ENCODE measurements at places on chromosomes 4 and X.

DNA sequence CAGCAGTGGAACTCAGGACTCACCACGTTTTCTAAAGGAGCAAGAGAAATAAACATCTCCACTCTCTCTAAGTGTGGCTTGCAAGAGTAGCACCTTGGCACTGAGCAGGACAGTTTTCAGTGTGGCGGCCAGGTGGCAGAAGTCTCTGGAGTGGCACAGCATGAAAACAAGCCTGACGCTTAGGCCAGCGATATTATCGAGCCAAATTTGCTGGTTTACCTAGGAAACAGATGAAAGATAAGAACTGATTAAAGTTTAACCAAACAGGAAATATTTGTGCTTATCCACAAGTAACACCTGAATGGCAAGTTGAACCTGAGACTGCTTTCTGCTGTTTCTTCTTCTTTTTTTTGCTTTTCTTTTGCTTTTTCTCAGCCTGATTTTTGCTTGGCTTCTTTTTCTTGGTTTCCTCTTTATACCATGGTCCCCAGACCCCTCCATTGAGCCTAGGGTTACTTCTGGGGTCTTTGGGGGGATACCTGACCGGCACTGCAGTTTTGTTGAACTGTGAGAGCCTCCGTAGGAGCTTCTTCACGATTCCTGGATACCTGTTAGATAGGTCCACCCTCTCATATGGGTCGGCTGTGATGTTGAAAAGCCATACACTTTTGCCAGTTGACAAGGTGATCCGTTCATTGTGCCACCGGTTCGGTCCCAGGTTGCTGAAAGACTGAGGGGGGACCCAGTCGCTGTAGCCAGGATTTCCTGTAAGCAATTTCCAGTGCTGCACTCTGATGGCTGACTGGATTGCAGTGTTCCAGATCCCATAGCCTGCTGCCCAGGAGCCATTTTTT, 77.3 kb downstream of the ARSJ start:
- no peak for DNase-seq

DNA sequence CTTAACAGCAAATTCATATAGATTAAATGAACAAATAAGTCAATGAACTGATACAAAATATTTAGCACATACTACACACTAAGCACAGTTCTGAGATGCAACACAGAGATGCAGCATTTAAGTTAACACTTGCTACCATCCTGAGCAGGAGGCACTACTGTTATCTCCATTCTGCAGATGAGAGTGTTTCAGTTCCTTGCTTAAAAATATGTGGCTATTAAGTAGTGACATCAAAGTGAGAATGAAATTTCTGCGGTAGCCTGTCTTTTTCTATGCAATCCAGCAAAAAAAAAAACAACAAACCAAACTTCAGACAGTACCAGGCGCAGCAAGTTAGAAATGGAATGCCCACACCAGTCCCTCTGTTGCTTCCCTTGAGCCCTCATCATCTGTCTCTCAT, 90.8 kb downstream of the SHISA3 start:
- no peak for DNase-seq

DNA sequence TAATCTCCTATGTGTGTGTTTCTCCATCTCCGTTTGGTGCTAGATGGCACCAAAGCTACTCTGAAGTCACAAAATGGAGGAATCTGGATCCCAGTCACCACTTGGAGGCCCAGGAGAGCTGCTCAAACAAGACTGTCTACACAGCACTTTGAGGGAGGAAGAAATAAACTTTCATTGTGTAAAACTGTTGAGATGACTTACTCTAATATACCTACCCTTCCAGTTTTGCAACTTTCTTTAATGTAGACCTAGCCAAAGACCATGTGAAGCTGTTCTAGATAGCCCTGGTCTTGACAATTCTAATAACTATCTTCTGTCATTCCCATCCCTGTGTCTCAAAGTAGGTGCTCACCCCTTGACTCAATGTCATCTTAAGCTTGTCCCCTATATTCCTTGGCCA, 52.8 kb upstream of the TAB3 start:
- DNase-seq: no peak

GRCh38 chr4:86294883-86295282, 65.0 kb downstream of the MAPK10 start:
- DNase-seq: no peak

GRCh38 chrX:69493766-69494165, 10.4 kb upstream of the NALF2 start:
- no peak for DNase-seq

DNA sequence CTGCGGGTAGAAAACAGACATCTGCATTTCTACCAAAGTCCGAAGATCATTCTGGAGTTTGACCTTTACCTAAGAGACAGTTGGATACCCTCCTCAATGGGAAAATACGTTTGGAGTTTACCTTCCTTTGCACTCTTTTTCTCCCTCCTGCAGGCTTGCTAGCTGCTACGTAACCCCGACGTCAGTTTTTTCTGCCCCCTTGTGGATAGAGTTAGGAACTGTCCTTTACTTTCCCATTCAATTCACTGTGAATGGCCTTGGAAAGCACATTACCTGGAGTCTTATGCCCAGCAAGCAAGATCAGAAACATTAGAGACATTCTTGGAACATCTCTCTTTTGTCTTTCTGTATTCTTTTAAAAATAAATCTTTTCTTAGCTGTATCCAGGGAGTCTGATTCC, 250.7 kb downstream of the NAP1L3 start:
- DNase-seq: peak; percentile 59

DNA sequence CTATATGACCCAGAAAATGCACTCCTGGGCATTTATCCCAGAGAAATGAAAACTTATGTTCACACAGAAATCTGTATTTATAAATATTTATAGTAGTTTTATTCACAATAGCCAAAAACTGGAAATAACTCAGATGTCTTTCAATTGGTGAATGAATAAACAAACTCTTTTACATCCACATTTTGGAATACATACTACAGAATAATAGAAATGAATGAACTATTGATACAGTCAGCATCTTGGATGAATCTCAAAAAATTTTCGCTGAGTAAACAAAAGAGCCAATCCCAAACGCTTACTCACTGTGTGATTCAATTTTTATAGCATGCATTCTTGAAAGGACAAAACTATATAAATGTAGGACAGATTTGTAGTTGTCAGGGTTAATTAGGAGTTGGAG, 75.1 kb upstream of the HTR2C start:
- DNase-seq: no peak

DNA sequence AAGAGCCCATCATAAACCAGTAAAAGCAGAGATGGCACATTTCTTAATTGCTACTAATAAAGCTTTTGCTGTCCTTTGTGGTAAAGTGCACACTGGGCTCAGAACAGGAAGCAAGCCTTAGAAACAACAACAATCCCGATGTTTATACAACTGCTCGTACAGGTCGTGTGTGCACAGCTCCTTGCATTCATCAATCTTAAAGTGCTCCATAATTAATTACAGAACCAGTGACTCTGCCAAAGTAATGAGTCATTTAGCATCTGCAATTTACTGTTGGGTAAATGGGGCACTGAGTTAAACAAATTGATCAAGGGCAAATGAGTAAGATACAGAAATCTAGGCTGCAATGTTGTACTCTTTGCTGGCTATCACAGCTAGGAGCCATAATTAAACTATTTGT, 61.3 kb upstream of the TXK start:
- DNase-seq: peak; percentile 50

DNA sequence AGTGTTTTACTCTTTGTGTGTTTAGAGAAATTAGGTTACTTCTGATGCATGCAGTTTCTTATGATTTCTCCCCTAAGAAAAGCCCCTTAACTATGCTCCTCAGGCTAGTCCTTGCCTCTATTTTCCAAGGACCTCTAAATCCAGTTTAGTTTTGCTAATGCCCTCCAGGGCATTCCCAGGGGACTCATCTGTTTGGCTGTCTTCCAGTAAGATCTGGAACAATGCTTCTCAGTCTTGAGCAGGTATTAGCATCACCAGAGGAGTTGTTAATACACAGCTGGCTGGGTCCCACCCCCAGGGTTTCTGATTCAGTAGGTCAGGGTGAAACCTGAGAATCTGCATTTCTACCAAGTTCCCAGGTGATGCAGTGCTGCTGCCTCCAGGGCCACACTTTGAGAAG, 56.9 kb downstream of the OTC start:
- no peak for DNase-seq

DNA sequence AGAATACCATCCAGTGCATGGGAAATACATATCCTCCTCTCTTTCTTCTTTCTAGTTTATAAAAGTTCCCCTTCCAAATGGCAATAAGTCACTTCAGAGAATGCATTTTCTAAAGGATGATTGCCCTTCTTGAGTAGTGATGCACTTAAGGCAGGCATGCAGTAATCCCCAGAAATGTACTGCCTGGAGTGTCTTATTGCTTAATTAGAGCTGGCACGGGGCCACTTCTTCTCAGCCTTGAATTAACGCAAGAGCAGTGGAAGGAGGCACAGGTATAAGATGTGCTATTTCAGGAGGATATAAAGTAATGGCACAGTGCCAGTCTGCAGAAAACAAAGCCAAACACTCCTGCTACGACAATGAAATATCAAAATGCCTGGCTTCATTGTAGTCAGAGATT, 371.4 kb upstream of the FAM241A start:
- DNase-seq: no peak

DNA sequence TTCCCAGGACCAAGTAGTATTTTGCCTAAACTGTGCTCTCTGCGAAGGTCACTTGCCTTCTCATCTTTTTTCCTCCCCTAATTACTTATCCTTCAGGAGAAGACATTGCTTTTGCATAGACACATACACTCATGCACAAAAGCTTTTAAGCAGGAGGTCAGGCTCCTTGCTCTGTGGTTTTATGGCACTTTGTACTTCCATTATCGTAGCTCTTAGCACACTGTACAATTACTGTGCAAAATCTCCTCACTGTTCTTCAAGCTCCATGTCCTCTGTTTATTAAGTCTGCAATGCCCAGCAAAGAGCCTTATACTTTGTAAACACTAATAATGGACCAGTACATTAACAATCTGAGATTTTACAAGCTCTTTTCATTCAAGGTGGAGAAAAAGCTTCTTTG, 188.4 kb upstream of the GNPDA2 start:
- no peak for DNase-seq

- DNase-seq: peak; percentile 22
Measured at GRCh38 chrX:51893931-51894696, 691 bp downstream of the MAGED1 start.

- DNase-seq: no peak
Measured at GRCh38 chrX:7133050-7133440, 14.5 kb upstream of the STS start.

- no peak for DNase-seq
Measured at GRCh38 chr4:115671581-115671980, 558.2 kb upstream of the NDST4 start.

- no peak for DNase-seq
Measured at GRCh38 chr4:65195666-65196065, 474.6 kb downstream of the EPHA5 start.

GRCh38 chr4:38957261-38957815, 74.9 kb downstream of the TMEM156 start:
- no peak for DNase-seq

DNA sequence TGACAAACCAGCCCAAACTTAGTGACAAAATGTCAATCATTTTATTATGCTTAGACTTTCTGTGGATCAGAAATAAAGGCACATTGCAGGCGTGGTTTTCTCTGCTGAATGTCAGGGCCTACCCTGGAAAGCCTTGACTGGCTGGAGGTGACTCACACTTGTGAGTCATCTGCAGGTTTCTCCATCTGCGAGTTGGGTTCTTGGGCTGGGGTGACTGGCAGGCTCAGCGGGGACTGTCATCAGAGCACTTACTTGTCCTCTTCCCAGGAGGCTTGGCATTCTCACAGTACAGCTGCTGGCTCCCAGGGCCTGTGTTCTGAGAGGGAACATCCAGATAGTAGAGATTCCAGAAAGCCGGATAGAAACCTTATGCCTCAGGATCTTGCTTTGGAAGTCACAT, 153.8 kb upstream of the AGA start:
- DNase-seq: no peak

DNA sequence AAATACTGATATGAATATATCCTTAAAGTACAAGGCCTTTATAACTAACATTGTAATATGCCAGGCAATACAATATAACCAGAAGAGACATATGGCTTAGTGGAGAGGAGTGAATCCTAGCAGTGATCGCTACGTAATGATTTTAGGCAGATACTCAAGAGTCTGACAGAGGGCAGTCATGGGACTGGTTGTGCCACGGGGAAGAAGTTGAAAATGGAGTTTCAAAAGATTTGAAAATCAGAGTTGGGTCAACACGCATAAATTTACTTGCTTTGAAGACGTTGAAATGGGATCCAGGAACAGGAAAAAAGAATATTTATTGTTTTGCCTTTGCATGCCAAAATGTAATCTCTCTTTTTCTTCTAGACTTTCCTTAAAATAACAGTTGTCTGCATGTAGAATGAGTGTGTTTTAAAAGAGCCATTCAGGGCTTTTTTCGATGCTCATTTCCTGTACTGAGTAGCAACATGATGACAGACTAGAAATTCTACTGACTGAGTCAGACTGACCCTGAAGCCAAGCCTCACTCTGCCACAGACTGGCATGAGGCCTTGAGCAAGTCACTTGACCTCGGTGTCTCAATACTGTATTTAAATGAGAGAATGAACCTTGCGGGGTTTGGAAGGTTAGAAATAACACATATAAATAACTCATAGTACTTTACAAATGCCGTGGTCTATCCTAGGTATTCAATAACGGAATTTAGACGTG, 8.1 kb upstream of the SMS start:
- no peak for DNase-seq

DNA sequence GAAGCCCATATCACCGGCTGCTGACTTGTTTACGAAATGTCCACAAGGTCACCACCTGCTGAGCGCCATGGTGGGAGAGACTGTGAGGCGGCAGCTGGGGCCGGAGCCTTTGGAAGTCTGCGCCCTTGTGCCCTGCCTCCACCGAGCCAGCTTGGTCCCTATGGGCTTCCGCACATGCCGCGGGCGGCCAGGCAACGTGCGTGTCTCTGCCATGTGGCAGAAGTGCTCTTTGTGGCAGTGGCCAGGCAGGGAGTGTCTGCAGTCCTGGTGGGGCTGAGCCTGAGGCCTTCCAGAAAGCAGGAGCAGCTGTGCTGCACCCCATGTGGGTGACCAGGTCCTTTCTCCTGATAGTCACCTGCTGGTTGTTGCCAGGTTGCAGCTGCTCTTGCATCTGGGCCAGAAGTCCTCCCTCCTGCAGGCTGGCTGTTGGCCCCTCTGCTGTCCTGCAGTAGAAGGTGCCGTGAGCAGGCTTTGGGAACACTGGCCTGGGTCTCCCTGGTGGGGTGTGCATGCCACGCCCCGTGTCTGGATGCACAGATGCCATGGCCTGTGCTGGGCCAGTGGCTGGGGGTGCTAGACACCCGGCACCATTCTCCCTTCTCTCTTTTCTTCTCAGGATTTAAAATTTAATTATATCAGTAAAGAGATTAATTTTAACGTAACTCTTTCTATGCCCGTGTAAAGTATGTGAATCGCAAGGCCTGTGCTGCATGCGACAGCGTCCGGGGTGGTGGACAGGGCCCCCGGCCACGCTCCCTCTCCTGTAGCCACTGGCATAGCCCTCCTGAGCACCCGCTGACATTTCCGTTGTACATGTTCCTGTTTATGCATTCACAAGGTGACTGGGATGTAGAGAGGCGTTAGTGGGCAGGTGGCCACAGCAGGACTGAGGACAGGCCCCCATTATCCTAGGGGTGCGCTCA, 8.7 kb upstream of the MSANTD1 start:
- DNase-seq: no peak
